ENCODE measurements at places on chromosomes 3 and 15.

- no peak for DNase-seq
Measured at GRCh38 chr3:49992326-49992725, 52.4 kb downstream of the RBM6 start.

GRCh38 chr15:84638103-84638502 is 16.0 kb downstream of the WDR73 start:
- DNase-seq: no peak

DNA sequence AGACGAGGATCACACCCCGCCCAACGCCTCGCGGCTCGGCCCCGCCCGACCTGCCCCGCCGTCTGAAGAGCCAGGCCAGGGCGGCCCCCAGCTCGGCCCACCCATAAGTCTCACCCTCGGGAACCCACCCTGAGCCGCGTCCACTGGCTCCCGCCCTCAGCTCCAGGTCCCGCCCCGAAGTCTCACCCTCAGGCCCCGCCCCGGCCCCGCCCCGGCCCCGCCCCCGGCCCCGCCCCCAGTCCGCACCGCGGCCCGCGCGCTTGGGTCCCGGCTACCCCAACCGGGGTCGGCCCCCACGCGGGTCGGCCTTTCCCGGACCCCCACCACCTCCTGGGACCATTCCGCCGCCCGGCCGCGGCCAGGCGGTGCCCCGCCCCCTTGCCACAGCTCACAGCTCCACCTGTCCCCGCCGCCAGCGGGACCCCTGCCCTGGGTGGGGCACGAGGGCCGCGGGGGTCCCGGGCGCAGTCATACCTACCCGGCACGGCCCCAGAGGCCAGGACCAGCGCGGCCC is 489 bp downstream of the CSPG5 start:
- no peak for DNase-seq

- no peak for DNase-seq
Measured at GRCh38 chr3:37040231-37040630, 46.9 kb downstream of the MLH1 start.

DNA sequence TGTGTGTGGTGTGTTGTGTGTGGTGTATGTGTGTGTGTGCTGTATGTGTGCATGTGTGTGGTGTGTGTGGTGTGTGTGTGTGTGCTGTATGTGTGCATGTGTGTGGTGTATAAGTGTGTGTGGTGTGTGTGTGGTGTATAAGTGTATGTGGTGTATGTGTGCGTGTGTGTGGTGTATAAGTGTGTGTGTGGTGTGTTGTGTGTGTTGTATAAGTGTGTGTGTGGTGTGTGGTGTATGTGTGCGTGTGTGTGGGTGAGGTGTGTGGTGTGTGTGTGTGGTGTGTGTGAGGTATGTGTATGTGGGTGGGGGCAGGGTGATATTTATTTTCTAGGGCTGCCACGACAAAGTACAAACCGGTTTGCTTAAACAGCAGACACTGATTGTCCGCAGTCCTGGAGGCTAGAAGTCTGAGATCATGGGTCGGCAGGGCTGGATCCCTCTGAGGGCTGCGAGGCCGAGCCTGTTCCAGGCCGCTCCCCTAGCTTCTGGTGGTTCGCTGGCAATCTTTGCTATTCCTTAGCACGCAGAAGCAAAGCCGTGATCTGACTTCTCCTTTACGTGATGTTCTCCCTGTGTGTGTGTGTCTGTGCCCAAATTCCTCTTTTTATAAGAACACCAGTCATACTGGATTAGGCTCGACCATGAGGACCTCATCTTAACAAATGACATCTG is 160.2 kb downstream of the XXYLT1 start:
- no peak for DNase-seq

GRCh38 chr3:59374818-59375211 is 325.0 kb upstream of the CFAP20DC start:
- DNase-seq: no peak

GRCh38 chr15:31159837-31160236 is 58.3 kb upstream of the TRPM1 start:
- no peak for DNase-seq

- no peak for DNase-seq
Measured at GRCh38 chr3:108036984-108037741, 53.7 kb downstream of the CD47 start.

GRCh38 chr15:60044636-60045270 is 40.6 kb downstream of the FOXB1 start:
- DNase-seq: no peak

GRCh38 chr3:98246142-98246541 is 17.9 kb upstream of the OR5H6 start:
- no peak for DNase-seq

DNA sequence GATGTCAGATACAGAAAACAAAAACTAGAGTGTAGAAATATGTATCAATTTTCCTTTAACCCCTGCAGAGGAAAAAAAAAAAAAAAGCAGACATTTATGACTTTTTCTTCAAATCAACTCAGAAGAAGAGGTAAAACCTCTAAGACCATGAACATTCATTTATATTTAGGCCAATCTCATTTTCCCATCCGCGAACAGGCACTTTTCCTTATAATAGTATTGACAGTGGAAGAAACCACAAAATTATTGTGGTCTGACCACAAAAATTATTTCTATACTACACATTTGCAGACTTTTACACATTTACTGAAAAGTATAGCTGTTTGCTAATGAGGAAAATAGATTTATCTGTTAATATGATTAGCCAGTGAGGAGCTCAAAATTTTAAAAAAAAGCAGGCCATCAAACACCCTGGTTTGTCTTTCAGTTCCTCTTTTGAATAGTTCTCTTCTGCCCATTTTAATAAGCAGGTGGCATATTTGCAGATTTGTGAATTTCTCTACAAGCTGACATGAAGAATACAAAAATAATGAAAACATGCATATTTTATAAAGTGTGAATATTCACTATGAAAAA is 5.7 kb downstream of the OSBPL11 start:
- DNase-seq: no peak

GRCh38 chr3:59456852-59457485 is 407.1 kb upstream of the CFAP20DC start:
- no peak for DNase-seq

DNA sequence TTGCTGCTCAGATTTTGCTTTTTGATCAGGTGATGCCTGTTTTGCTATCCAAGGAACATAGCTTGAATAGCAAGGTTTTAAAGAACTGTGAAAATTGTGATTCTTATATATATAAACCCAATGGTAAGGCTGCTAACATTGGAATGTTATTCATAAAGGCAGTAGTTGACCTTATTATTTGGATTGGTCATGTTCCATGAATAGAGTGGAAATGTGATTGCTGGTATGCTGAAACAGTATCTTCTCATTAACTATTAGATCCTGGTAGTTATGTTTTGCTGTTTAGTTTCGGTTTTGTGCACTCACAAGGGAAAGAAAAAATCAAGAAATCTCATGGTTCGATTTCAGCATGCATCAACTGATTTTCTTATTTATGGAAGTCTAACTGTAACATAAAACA is 78.7 kb upstream of the NPHP3 start:
- DNase-seq: no peak

DNA sequence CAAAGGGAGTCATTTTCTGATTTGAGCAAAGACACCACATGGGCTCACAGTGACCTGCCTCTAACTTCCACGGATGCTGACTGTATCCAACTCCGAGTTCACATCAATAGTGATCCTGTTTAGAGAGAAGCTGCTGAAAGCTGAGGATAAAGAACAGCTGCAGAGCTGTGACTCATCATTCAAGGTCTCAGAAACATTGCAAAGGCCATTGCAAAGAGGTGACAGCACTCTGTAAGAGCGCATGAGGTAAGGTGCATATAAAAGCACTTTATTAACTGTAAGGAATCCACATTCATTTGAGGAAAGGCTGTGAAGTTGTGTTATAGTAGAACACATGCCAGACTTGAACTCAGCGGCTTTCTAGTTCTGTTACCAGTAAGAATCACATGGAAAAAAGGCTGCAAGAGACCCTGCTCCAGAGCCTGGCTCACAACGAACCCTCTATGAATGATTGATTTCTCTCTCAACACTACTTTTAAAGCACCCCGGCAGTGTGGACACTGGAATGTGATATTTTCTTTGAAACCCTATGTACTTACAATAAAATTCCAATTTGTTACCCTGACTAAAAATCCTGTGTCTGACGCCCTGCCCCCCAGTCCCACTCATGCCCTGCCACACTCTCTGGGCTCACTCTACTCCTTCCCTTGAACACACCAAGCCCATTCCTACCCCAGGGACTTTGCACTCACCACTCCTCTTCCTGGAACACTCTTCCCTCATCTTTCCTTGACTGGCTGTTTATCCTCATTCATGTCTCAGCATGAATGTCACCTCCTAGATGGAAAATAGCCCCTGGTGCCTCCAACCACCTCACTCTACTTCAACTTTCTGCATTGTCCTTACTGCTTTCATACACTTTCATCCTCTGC is 111.2 kb downstream of the LSM3 start:
- DNase-seq: no peak

DNA sequence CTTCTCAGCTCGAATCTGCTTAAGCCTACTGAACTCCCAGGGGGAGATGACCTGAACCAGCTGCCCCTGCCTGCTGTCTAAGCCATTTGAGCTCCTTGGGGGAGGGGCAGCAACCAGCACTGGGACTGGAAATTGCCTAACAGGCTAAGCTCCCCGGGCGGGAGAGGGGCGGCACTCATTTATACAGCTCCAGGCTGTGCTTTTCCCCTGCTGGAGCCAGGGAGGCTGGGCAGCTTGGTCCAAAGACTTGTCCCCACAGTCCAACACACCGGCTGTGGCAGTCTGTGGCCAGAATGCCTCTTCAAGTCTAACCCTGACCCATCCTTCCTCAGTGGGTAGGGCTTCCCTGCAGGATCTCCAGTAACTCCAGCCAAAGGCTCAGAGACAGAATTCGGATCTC is 1241.5 kb downstream of the ROBO2 start:
- DNase-seq: no peak

GRCh38 chr3:4720316-4721075 is 227.3 kb downstream of the ITPR1 start:
- no peak for DNase-seq

GRCh38 chr3:122080207-122080587 is 25.0 kb downstream of the CD86 start:
- DNase-seq: no peak

DNA sequence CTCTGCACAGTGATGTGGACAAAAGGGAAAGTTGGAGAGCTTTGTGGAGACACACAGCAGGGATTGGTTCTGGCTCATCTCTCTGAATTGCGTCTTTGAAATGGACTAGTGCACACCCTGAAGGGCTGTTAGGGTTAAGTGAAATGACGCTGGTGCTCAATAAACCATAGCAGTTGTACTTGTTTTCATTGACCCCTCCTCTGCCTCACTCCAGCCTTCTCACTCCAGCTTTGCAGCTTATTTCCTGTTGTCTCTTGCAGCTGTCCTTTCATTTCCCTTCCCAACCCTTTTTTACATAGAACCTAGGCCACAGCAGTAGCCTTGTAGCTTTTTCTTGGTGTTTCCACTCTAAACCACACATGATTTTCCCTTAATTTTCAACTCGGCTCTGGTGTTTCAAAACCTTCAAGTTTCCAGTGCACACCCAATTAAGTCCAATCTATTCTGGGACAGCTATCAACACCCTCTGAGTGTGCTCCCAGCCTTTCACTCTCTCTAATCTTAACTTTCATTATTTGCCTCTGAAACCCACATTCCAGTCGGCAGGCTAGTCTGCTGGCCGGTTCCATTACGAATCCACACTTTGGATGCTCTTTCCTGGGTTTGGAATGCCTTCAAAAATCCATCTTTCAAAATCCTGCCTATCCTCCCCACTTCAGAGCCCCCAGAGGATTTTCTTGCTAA is 6.4 kb downstream of the C3orf52 start:
- DNase-seq: no peak

DNA sequence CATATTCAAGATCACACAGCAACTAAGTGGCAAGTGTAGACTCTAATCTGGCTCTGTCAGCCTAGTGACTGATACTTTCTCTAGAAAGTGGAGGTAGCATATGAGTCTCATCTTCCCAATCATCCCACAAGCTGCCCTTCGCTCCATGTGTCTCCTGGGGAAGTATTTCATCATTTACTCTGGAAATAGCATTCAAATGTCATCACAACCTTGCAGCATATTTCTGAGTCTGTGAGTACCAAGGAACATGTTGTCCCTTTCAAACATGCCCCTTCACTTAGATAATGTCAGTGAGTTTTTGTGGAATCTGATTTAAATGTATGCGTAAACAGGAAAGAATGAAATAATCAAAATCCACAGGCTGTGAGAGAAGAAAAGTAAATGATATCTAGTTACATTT is 322.9 kb downstream of the SLC9A9 start:
- no peak for DNase-seq

DNA sequence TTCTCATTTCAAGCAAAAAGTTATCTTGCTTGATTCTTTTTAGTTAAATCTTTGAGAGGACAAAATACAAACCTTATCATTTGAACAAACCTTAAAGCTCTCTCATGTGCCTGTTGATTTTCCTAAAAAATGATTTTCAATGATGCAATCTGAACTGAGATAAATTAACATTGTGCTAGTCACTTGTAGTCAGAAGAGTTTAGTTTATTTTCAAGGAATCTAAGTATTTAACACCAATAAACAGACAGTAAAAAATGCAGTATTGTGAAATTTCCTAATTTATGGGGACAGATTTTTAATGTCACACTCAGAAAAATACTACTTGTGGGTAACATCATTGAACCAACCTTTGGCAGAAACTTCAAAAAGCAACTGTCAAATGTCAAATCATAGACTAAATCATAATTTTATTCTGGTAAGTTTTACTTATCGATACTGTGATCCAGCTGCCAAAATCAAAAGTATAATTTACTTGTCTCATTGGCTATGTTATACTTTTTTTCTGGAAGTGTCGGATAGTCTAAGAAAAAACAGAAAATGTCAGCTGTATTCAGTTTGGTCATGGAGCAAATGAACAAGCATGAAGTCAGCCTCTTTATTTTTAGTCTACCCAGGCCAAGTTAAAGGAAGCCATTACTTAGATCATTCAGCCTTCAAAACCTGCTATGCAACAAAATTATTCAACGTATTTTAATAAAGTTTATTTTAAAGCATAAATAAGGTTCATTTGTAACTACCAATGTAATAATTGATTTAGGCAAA is 52.4 kb upstream of the FNDC3B start:
- DNase-seq: no peak

- no peak for DNase-seq
Measured at GRCh38 chr15:80228959-80229610, 22.9 kb downstream of the CTXND1 start.

DNA sequence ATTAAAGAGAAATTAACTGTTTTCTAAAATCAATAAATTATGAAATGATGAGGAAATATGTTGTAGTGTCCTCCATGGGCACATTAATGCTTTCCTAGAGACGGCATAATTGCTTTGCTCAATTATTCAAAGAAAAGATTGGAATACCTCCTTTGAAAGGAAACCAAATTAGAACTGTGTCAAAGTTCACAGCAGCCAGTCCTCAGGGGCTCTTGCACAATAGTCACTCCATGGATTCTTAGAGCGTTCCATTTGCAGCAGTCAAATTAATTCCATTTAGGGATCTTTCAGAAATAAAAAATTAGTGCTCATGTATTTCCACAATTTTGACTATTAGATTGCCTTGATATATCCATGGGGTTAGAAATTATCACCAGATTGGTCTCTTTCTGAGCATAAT is 841.6 kb upstream of the DPPA4 start:
- DNase-seq: no peak

All from activated CD8-positive, alpha-beta memory T cell treated with anti-CD3 and anti-CD28 coated beads for 1 hour (primary cell).